ENCODE measurements at places on chromosomes 3 and 15. TPM values are rescaled to one million over a fixed set of nuclear protein-coding genes. Genes with fewer than 3 reads are reported as not detected.

DNA sequence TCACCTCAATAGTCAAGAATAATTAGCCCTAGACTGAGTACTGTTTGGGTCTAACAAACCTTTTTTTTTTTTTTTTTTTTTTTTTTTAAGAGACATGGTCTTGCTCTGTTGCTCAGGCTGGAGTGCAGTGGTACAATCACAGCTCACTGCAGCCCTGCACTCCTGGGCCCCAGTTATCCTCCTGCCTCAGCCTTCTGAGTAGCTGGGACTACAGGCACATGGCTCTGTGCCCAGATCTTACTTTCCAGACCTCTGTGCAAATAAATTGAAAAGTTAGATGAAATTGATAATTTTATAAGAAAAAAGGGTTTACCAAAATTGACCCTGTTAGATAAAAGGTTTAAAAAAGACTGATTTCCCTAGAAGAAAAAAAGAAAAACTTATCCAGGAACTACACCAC, 79.0 kb downstream of the NR2E3 start:
- DNase-seq = no peak

GRCh38 chr15:60854858-60855564, 374.1 kb downstream of the RORA start:
- DNase-seq = no peak

DNA sequence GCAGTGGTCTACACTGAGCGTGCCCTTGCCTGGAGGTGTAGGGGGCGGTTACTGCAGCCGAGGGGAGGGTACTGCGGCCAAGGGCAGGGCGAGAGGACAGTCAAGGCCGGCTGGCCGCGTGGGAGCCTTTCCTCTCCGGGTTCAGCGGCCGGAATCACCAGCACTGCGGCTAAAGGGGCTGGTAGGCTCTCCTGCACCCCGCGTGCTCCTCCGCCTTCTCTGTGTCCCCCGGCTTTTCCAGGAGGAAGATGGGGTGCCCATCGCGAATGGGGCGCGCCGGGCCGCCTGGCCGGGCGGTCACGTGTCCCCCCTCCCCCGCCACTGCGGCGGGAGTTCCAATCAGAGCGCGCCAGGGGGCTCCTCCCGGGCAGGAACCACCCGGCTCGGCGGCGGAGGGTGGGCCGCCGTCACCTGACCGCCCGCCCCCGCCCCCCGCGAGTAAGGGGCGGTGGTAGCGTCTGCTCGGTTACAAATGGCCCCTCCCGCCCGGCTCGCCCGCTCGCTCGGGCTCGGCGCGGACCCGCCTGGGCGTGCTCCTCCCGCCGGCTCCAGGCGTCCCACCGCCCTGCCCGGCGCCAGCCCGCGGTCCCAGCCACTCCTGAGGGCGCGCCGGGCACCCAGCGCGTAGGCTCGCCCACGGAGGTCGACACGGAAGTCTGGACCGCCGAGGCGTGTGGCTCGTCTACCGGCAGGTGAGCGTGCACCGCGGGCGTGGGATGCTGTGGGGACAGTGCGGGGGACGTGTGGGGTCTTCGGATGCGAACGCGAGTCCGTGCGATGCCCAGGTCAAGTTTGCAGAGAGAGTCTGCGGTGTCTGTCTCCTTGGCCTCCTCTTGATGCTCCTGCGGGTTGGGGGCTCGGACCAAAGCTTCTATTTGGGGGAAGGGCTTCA, 242.6 kb upstream of the TOPAZ1 start:
- peak; percentile 51 for DNase-seq

DNA sequence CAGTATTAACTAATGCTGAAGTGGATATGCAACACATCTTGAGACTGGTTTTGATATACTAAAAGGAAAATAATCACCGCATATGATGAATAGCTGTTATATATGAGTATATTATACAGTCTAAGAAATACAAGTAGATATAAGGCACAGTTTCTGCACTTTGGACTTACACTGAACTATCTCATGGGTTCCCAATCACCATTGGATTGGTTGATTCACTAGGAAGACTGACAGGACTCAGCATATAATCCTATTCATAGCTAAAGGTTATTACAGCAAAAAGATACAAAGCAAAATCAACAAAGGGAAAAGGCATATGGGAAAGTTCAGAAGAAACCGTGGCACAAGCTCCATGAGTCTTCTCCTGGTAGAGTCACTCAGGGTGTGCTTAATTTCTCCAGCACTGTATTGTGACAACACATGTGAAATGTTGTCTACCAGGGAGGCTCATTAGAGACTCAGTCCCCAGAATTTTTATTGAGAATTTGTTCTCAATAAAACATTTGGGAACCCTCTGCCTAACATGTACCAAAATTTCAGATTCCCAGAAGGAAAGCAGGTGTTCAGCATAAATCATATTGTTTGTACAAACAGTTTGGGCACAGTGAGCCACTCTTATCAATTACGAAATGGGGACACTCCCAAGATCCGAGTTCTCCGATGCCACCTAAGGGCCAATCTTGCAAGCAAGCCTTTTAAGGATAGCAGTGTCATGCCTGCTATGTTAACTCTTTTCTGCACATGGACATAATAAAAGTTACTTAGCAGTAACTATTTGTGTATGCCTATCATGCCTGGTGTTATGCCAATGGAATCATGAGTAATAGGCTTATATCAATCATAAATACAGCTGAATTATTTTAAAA, 26.8 kb downstream of the CMC1 start:
- DNase-seq = no peak

GRCh38 chr3:97815149-97815917, 6.5 kb upstream of the CRYBG3 start:
- DNase-seq = no peak

TMOD2 gene
- total RNA-seq = 7.4 TPM

GRCh38 chr15:39434163-39434562, 146.7 kb upstream of the THBS1 start:
- DNase-seq = no peak
